ENCODE measurements at places on chromosomes 2 and 18. TPM values are rescaled to one million over a fixed set of nuclear protein-coding genes. Genes with fewer than 3 reads are reported as not detected.

CHPF gene
- 45.1 TPM for total RNA-seq

VWC2L gene
- not detected for total RNA-seq

- H3K4me3 ChIP-seq: no peak overlapping the region
- peaks cover 4% of the 10 kb centered on the region for H3K4me1 ChIP-seq
Measured at GRCh38 chr2:128302011-128302743, 16.5 kb downstream of the HS6ST1 start.

DNA sequence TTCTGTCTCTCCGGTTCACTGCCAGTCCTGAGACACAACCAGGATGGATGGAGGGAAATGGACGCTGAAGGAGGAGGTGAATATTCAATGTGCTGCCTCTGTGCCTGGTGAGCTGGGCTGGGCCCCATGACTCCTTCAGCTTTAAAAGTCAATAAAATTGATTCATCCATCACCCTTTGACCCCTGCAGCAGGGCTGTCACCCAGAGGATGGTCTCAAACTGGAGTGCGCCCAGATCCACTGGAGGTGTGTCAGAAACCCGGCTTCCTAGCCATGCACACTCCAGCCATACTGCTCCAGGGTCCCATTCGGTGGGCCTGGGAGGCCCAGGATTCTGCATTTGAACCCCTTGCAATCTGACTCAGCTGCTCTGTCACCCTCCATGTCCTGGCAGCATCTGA, 94.1 kb upstream of the BOD1L2 start:
- no peak overlapping the region for H3K27ac ChIP-seq
- H3K4me1 ChIP-seq: no peaks in the 10 kb centered on the region
- no peak overlapping the region for H3K4me3 ChIP-seq
- DNase-seq: no peak
- peaks cover 12% of the 10 kb centered on the region for H3K36me3 ChIP-seq

GRCh38 chr2:234846599-234847363, 105.0 kb upstream of the SH3BP4 start:
- peaks cover 5% of the 10 kb centered on the region for H3K36me3 ChIP-seq
- no peak overlapping the region for H3K27ac ChIP-seq
- no peak for DNase-seq
- H3K27me3 ChIP-seq: no peaks in the 10 kb centered on the region

Measured in H9 (cell line).